Right lung (tissue), 10 donors: ENCODE measurements at places on chromosomes 3 and 15.
A peak's percentile ranks its signal among the peaks of the same experiment; 100 is the strongest.

- DNase-seq: no peak
Observed at GRCh38 chr3:61223451-61223850, 27.8 kb downstream of the FHIT start.

DNA sequence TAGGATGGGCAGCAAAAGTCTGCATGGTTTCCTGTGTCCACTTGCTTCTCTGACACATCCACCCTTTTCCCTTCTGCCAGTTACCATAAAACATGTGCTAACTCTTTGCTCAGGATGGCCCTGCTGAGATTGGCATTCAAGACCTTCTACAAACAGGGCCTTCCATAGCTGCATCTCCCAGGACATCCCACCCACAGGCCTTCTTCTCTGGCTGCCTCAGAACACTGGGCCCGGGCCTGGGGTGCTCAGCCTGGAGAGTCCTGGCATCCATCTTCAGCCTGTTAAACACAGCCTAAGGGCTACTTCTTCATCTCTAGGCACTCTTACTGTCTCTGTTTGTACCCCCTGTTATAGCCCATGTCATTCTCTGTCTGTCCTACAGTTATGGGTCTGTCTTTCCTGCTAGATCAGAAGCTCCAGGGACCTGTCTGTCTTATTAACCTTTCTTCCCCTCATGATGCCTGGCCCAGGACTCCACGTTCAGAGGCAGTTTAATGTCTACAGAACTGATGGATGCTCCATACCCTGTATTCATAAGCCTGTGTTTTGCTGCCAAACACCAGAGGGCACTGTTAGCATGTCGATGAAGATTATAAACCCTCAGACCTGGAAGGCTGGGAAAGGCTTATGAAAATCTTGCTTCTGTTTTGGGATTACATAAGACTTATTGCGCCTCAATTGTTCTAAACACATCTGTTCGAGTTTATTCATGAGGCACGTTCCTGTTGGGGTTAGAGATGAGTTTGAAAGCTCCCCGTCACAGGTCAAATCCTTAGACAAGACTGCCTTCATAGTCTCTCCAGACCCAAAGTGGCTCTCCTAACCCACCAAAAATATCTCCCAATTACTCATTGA, 16.5 kb downstream of the SEMA3G start:
- DNase-seq: peak; percentile 79

- no peak for DNase-seq
Observed at GRCh38 chr15:101456057-101456739, 33.3 kb downstream of the PCSK6 start.

GRCh38 chr3:149470381-149470780, 4.1 kb upstream of the TM4SF4 start:
- no peak for DNase-seq

DNA sequence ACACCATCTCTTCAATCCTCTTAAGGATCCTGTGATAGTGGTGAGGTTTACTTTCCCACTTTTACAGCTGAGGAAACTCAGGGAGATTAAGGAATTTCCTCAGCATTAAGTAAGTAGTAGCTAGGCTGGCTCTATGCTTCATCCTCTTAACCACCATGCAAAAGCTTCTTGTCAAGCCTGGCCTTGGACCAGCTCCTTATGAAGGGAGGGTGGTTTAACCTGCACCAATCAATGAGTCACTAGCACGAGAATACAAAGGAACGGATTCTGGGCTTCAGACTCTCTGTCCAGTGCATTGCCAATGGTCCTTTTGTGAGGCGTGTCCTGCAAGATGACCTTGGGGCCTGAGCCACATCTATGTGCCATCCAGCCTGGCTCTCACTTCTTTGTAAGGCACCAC, 202.0 kb upstream of the CFAP20DC start:
- DNase-seq: no peak

GRCh38 chr3:124126436-124127023, 134.6 kb upstream of the ROPN1 start:
- DNase-seq: no peak

DNA sequence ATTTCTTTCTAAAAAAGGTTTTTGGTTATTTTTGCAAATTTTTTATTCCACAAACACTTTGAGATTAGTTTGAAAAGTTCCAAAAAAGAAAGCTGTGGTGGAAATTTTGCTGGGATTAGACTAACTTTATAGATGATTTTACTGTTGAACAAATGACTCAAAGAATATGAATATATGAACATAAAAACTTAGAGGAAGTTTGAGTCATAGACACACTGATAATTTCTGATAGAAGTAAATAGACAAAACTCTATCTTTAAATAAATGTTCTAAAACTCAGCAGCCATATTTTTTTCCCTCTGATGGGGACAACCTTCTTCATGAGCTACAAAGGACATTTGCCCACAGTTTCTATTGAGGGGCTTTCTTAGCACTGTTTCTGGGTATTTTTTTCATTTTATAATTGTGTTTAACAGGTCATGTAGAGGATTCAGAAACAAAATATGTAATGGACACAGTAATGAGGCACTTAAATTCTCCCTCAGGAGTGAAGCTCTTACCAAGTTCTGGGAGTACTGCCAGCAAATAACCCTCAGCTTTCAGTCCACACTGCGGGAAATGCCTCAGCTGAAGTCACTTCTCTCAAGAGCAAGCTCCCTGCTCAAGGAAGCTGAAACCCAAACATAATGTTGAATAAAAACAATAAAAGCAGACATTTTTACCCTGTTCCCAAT, 157.6 kb downstream of the NFKBIZ start:
- DNase-seq: peak; percentile 64

DNA sequence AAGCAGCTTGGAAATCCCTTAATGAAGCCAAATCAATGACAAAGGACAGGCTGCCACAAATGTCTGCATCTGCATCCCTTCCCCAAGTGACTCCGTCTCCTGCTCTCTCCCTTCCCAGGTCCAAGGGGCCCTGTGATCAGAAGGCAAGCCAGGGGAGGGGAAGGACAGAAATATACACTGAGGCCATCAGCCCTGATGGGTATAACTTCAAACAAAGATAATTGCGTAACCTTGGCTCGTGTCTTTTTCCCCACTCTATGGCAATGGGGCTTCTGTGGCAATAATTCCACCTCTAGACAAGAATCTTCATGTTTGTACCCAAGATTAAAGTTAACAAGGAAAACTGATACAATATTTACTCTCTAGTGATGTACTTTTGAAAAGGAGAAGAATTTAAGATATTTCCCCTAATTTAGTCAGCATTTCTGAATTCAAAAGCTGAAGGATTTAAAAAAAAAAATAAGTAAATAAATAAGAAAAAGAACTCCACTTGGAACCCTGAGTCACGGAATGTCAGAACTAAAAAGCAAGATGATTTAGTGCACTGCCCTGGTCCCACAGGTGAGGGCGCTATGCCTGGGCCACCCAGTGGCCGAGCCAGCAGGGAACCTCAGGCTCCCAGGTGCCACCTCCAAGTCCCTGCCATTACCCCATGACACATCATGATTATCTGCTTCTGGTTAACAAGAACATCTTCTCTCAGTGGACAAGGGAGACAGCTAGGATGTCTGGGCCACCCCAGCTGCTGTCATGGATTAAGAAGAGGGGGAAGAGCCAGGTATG, 154.5 kb downstream of the STT3B start:
- no peak for DNase-seq

DNA sequence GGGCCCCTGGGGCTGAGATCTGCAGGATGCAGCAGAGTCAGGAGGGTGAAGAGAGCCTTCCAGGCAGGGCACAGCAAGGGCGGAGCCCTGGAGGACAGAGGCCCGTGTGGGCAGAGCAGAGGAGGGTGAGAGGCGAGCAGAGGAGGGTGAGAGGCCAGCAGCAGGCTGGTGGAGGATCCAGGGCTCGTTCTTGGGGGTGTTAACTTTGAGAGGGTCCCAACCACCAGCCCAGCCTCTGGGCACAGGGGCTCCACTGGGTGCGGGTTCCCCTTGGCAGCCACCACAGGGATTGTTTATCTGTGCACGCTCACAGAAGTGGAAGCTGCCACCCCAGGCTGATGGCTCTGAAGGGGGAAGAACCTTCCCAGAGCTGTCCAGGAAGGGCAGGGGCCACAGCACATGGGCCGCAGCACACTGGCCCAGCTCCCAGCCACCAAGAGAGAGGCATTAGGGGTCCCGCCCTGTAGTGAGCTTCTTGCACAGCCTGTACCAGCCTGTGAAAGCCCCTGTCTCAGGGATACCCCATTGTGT, 9.3 kb upstream of the PLXND1 start:
- no peak for DNase-seq

DNA sequence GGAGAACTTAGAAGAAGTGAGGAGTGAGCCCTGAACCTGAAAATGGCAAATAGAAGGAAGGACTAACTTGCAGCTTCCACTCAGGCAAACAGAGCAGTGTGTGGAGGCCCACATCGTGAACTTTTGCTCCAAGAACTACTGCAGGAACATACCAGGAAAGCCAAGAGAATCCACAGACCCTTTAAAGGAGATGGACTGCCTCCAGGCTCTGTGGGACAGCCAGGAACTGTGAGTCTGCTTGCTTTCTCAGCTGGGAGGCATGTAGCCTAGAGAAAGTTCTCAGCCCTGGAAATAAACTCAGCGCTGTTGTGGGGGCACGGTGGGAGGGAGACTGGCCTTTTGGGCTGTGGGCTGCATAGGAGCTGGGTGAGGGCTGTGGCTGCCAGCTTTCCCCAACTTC, 93.0 kb downstream of the SNRK start:
- no peak for DNase-seq

- peak; percentile 53 for DNase-seq
Observed at GRCh38 chr3:107431246-107432012, 54.2 kb downstream of the CCDC54 start.

GRCh38 chr3:71784201-71784913, 591 bp downstream of the PROK2 start:
- no peak for DNase-seq

DNA sequence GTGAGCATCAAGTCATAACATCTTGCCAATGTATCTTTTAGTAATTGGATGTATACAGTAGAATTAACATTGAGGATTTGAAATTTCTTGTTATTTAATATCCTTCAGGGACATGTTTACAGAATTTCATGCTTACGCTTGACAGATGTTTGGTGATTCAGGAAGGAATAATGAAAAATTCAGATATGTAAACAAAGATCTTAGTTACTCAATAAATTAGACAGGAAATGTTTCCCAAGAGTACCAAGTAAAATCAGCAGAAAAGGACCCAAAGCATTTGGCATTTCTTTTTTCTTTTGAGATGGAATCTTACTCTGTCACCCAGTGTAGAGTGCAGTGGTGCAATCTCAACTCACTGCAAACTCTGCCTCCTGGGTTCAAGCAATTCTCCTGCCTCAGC, 4.7 kb upstream of the COL6A5 start:
- no peak for DNase-seq

- DNase-seq: no peak
Observed at GRCh38 chr3:85167576-85167975, 208.8 kb downstream of the CADM2 start.

- DNase-seq: no peak
Observed at GRCh38 chr3:149364624-149365023, 12.8 kb downstream of the TM4SF1 start.

GRCh38 chr15:99657996-99658395, 75.2 kb downstream of the LYSMD4 start:
- DNase-seq: no peak

DNA sequence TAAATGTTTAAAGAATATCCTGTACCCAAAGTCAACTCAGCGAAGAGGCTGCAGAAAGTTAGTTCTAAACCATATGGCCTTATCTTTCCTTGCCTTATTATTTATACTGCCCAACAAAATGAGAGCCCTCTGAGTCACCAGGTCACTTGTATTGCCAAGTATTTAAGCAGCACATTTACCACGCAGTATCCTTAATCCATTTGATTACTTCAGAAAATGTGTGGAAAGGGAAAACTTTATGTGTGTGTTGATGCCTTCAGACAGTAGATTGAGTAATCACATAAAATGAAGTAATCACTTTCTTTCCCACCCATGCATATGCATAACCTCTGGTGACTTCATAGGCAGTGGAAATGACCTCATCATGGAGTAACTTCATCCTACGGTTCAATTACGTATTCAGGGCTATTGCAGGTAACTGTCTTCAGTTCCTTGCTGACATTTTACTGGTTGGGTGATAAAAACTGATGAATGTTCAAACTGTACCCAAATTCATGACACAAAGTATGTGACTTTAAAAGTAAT, 7.5 kb upstream of the CADPS start:
- no peak for DNase-seq
